ENCODE measurements at places on chromosomes 2 and 18. TPM values are rescaled to one million over a fixed set of nuclear protein-coding genes. Genes with fewer than 3 reads are reported as not detected.

- no peak for DNase-seq
Measured at GRCh38 chr2:63776382-63776781, 65.3 kb upstream of the UGP2 start.

DNA sequence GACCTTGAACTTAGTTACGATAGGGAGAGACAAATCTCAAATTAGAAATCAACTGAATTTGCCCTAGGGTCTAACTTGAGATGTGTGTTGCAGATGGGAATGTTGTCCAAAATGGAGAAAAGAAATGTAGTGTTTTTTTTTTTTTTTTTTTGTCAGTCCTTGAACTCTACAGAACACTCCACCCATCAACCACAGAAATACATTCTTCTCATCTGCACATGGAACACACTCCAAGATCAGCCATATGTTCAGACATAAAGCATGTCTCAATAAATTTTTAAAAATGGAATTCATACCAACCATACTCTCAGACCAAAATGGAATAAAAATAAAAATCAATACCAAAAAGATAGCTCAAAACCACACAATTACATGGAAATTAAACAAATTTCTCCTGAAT, 526.5 kb downstream of the FBXO15 start:
- no peak for DNase-seq

Gene ZNF512
- total RNA-seq: 35.7 TPM

DNA sequence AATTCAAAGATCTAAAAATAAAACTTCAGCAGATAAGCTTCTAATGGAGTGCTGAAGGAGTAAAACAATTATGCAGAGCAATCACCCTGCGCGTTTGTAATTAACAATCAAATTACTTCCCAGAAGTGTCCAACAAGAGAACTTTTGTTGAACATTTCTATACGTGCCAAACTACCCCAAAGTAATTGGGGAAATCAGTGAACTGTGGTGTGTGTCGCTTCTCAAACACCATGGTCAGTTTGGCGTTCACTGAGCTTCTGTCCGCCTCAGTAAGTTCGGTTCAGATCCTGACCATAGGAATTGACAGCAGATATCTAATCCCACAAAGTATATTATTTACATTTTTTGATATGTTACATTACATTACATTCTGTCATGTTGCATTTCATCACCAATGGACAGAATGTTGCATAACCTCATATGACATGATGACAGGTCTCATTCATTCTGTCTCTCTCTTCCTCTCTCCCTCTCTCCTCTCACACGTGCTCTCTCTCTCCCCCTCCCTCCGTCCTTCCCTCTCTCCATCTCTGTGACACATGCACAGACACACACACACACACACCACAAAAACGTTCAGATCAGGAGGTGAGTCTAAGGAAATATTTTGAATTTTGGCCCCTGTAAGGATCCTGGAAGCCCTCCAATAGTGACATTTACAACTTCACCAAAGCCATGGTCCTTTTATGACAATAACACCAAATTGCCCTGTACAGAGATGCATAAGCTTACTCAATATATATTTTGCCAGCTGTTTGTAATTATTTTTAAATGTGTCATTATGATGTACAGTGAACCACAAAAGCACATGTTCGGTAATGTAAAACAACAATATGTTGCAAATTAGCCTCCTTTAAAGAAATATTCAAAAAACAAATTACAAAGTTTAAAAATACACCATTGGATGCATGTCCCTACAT, 269.2 kb downstream of the FIGN start:
- DNase-seq: peak; percentile 19

DNA sequence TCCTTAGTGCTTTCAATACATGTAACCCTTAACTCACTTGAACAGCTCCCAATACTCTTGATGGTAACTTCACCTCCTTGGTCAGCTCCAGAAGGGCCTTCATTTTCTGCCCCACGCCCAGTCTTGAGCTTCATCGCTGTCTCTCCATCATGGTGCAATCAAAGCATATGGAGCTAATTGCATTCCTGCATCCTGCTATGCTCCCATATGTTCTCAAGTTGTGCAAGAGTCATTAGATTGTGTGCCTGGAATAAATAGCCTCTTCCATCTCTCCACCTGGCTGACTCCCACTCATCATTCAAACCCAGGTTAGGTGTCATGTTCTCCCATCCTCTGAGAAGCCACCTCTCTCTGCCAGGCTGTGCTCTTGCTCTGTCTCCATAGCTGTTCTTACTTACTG, 364.5 kb upstream of the RGPD4 start:
- DNase-seq: no peak

Gene LOXL3
- total RNA-seq: 3.4 TPM

Measured in myocyte (in vitro differentiated cells).